ENCODE measurements at places on chromosomes 12 and 14.
A peak's percentile ranks its signal among the peaks of the same experiment; 100 is the strongest.

DNA sequence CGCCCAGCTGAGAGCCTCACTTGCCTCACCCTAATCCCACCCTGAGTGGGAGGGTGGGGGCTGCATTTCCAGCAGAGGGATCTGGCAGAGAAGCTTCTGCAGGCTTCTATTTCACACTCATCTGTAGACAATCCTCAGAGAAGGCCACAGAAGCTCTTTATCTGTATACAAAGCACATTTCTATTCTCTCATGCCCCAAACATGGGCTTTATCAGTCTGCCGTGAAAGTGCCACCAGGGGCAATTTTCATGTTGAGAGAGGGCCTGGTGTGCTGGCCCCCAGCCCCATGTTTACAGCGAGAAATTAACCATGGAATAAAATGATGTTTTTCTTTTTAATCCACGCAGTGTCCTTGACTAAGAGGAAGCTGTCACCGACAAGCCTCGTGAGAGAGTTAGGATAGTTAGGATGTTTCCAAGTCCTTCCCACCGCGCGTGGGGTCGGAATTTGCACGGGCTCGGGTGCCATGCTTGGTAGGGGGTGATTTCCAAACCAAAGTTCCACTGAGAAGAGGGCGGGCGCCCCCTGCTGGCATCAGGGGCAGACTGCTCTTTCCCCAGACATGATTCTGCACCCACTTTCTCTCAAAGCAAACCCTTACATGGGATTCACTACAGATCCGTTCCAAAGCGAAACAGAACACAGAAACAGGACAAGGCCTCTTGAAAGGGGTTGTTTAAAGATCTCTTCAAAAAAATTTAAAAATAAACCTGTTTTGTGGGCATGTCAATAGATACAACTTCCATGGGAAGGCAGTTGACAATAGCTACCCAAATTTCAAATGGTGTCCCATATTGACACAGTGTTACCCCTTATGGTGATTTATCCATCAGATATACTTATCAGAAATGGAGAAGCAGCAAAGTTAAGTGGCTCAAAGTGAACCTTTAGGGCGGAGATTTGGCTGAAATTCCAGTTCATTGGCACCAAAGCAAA lies 19.4 kb downstream of the BDKRB1 start:
- DNase-seq = peak; percentile 69

DNA sequence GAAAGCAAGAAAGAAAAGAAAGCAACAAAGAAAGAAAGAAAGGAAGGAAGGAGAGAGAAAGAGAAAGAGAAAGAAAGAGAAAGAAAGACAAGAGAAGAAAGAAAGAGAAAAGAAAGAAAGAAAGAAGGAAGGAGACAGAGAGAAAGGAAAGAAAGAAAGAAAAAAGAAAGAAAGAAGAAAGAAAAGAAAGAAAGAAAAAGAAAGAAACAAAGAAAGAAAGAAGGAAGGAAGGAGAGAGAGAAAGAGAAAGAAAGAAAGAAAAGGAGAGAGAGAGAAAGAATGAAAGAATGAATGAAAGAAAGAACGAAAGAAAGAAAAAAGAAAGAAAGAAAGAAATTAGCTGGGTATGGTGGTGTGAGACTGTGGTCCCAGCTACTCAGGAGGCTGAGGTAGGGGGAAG lies 400.1 kb upstream of the MDGA2 start:
- no peak for DNase-seq

- DNase-seq = no peak
These were observed 64.4 kb downstream of the PPP1R36 start for GRCh38 chr14:64614166-64614565.

DNA sequence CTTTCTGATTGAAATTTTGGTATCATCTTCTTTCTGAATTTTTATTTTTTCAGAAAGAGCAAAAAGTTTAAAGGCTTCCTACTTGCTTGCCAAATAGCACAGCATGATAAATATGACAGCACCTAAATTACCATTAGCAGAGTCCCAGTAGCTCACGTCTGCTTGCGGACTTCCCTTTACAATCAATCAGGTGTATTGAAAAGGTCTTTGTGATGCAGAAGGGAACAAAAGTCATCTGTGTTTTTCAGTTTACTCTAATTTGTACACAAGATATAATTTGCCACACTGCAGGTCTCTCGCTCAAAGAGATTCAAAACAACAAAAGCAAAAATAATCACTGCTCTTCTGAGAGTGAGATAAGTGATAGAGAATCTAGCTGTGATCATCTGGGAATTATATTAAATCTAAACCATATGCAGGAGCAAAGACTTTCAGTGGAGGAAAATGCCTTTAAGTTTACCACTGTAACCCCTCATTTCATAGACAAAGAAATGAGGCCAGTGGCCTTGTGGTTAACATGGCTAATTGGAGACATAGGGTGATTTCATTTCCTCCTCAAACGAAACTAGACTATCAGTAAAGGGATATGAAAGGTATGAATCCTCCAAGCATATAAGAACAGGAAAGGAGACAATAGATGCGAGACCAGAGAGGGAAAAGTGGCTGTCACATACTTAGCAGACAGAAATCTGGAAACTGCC lies 240.8 kb upstream of the TMPO start:
- DNase-seq = no peak

DNA sequence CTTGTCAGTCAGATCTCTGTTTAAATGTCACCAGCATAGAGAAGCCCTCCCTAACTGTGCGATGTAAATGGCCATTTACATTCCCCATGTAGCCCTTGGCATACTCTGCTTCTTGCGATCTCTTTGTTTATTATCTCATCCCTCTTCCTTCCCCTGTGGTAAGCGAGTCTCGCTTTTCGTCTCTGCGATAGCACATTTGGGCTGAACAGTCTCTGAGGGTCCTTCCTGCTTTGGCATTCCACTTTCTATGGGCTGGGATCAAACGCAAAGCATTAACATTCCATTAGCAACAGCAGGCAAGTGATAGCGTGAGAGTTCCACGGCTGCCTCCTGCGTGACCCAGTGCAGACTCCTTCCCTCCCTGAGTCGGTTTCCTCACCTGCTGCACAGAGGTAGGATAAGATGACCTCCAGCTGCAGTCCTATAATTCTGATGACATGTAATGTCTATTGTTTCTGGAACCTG lies 61.4 kb upstream of the TUNAR start:
- DNase-seq = no peak

GRCh38 chr12:2302711-2303580 lies 250.2 kb downstream of the CACNA1C start:
- DNase-seq = no peak

DNA sequence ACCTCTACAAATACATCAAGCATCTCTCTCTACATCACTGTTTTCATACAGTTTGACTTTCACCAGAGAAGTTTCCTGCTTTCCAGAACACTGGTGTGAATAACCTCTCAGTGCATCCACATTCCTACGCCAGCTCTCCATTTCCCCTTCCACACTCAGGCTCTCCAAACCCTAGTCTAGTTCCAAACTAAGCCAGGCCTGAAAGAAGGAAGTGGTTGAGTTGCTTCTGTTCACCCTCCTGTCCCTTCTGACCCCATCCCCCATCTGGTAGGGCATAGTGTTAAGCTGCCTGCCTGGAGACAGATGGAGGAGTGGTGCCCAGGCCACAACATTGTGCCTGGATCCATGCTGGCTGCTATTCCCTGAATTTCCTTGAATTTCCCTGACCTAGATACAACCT lies 132.4 kb downstream of the GPR65 start:
- no peak for DNase-seq

DNA sequence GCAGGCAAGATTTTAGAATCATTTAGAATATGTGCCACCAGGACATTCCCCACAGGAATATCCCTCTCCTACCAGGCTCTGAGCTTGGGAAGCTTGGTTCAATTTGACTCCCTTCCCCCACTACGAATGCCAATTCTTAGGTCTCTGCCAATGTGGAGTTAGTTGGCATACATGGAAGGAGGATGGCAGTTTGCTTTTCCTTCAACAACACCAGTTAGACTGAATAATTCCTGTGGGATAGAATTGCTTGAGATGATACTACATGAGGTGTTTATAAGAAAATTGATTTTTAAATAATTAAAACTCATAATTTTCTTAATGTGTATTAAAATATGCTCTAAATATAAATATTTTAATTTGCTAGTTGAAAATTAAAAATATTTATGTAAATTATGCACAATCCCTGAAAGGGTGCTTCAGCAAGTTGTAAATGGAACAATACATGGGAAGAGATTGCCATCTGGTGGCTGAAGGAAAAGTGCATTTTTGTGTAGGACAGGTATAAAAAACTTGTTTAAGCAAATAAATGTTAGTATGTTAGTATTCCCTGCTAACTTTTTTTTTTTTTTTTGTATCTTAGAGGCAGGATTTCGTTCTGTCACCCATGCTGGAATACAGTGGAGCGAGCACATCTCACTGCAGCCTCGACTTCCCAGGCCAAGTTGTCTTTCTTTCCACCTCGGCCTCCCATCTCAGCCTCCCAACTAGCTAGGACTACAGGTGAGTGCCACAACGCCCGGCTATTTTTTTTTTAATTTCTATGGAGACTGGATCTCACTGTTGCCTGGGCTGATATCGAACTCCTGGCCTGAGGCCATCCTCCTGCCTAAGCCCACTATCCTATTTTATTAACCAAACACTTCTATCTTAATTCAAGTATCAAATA lies 25.8 kb upstream of the STRAP start:
- peak; percentile 26 for DNase-seq

- no peak for DNase-seq
These were observed 53.7 kb downstream of the KCNC2 start for GRCh38 chr12:75155962-75156361.

GRCh38 chr12:52091061-52091460 lies 11.6 kb downstream of the SMIM41 start:
- DNase-seq = no peak

GRCh38 chr12:117350140-117350539 lies 11.3 kb downstream of the NOS1 start:
- DNase-seq = no peak

DNA sequence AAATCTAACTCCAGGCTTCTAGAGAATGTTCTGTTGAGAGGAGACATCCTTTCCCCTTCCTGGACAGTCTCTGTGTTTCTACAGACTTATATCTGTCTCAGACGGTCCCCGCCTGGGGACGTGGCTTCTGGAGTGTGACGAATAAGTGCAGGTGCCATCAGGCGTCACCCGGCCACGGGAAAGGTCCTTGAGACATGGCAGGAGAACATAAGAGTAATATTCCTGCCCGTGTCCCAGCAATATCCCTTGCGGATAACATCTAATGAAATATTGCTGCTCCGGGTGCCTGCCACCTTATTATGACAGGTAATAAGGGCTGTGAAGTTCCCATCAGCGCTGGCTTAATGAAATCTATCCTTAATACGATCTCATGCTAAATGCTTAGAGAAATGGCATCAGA lies 139.6 kb downstream of the PIWIL1 start:
- no peak for DNase-seq

DNA sequence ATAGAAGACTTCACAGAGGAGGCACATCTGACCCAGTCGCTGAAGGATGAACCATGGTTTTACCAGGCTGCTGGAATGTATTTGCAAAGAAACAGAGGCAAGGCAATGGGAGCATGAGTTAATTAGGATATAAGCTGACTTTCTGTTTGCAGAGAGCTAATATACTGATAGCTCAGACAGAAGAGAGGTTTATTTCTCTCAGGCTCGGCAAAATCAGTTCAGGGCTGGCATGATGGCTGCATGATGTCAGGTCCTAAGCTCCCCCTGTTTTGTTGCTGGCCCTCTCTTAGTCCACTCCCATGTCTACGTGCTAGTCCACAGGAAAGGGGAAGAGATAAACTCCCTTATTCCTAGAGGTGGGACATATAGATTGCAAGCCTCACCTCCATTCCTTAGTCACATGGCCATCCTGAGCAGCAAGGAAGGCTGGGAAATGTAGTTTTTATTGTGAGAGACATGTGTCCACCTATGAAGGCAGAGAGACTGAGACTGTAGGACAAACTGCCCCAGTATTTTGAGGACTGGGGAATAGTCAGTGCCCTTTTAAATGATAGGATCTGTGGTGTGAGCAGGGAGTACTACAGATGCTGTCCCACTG lies 224.5 kb downstream of the VRK1 start:
- DNase-seq = no peak

- DNase-seq = no peak
These were observed 11.7 kb downstream of the PELI2 start for GRCh38 chr14:56129933-56130332.

DNA sequence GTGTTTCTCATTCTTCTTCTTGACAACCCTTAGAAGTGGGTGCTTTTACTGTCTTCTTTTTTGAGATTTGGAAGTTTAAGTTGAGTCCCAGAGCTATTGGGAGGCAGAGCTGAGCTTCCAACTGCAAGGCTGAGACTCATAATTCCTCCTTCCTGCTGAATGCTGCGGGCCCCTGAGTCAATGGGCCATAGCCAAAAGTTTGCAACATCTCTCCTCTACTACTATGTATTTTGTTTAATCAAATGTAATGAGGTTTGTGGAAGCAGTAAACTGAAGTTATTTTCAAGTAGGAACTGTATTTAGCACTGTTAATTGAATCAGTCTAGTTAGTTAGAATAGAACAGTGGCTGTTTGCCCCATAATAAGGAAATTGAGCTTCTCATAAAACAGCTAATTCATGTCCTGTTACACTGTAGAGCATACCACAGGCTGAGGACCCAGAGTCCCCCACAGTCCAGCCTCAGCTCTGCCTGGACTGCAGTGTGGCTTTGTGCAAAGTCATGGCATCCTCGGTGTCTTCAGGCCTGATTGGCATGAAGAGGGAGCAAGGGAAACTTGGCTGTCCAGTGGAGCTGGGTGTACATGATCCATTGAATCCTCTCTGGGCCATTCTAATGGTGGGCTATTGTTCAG lies 631.7 kb downstream of the VRK1 start:
- DNase-seq = no peak

- DNase-seq = no peak
These were observed 355.7 kb downstream of the NPAS3 start for GRCh38 chr14:33294419-33294818.

- DNase-seq = no peak
These were observed 125.4 kb downstream of the SLC38A6 start for GRCh38 chr14:61106271-61106958.

GRCh38 chr12:47813511-47814196 lies 6.0 kb downstream of the HDAC7 start:
- DNase-seq = no peak

DNA sequence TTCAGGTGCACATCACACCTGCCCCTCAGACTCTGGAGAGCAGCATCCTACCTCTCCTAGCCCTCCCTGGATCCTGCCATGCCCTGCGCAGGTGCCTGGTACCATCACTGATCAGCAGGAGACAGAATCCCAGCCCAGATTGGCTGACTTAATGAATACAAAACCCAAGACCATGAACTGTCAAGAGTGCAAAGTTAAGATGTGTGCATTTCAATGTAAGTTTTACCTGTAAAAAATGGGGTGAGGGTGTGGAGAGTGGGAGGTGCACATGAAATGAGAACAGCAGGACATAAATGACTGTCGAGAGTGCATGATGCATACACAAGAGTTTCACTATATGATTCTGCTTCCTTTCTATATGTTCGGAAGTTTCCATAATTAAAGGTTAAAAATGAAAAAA lies 57.9 kb upstream of the GPR68 start:
- no peak for DNase-seq

- no peak for DNase-seq
These were observed 3.3 kb upstream of the CRIP2 start for GRCh38 chr14:105471297-105471821.

DNA sequence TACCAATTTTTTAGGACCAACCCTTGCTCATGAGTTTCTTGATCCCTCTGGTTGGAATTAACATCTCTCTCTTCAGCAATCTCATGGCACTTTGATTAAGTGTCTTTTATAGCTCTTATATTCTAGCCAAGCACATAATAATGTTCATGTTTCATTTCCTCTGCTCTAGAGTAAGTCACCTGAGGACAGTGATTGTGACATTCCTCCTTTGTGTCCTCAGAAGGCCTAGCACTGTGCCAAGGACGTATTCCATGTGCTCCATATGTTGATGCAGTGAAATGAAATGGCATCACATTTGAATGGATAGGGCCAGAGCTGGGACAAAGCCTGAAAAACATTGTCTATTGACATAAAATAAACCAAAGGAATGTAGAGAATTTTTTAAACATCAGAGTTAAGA lies 322.8 kb upstream of the PRICKLE1 start:
- DNase-seq = no peak

Measured in activated T-cell treated with anti-CD3 and anti-CD28 coated beads for 1 hour (primary cell).